ENCODE measurements at places on chromosomes 7 and 10.

- DNase-seq: no peak
Observed at GRCh38 chr7:77245015-77245755, 45.6 kb upstream of the FGL2 start.

GRCh38 chr7:123492485-123492884 is 41.9 kb downstream of the IQUB start:
- no peak for DNase-seq

DNA sequence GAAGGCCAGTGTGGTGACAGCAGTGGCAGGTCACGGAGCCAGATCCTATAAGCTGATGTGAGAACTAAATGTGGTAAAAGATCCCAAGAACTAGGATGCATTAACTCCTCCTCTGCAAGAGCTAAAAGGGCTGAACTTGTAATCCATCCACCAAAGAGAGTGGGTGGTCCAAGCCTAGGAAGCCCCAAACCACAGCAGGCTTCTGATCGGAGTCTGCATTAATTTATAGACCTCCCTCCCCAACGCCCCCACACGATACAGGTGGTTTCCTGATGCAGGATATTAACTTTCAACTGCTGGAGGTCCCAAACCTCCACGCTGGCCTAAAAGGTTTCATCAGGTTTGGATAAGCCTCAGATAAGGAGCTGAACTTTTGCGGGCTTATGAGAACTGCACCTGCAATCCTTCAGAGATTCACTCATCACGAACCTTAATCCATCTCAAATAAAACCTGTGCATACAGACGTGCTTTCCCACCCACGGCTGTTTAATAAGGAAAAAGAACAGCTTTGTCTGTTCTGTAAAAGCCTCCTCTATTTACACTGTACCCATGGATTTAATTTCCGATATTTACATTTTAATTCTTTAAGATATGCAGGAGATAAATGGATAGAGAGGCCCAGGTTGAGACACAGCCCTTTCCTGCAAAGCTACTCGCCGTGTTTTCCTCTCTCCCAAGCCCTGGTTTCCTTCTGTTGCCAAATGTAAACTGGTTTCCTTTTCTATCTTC is 74.9 kb downstream of the GFRA1 start:
- DNase-seq: no peak

GRCh38 chr10:21479570-21480315 is 45.7 kb downstream of the SKIDA1 start:
- no peak for DNase-seq

- peak; percentile 3 for DNase-seq
Observed at GRCh38 chr10:44761076-44761475, 150.1 kb upstream of the TMEM72 start.

- no peak for DNase-seq
Observed at GRCh38 chr10:102467318-102467717, 16.0 kb upstream of the C10orf95 start.

DNA sequence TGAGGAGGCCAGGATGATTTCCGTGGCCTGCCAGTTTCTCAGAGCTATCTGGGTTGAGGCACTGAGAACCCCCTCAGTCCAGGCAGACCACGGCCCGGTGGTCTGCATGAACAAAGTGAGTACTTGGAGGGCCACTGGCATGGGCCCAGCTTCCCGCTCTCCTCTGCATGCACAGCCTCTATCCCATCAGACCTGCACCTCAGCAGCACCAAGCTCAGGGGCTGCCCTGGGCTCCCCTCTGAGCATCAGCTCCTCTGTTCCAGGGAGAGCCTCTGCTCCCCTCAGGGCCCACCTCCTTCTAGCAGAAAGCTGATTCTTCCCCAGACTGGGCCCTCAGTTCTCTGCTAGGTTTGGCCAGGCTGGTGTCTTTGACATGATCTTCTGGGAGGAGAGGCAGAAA is 469.9 kb downstream of the DNAJB6 start:
- no peak for DNase-seq

GRCh38 chr7:129401967-129402860 is 32.0 kb upstream of the STRIP2 start:
- no peak for DNase-seq

GRCh38 chr7:130353196-130353595 is 8.6 kb downstream of the CPA5 start:
- DNase-seq: no peak

DNA sequence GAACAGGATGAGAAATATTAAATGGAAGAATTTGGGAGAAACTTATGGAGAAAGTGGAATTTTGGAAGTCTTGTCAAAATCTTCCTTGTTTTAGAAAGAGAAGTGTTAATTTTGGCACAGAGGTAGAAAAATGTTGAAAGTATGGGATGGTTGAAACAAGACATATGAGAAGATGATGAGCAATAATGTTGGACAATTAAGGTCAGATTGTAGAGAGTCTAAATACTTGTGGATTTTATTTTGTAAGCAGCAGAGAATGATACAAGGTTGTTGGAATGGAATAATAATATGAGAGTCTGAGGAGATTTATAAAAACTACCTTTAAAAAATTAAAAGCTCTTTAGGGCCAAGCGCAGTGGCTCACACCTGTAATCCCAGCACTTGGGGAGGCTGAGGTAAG is 34.6 kb downstream of the PHTF2 start:
- no peak for DNase-seq

GRCh38 chr7:8418629-8419245 is 14.7 kb upstream of the NXPH1 start:
- peak; percentile 82 for DNase-seq

DNA sequence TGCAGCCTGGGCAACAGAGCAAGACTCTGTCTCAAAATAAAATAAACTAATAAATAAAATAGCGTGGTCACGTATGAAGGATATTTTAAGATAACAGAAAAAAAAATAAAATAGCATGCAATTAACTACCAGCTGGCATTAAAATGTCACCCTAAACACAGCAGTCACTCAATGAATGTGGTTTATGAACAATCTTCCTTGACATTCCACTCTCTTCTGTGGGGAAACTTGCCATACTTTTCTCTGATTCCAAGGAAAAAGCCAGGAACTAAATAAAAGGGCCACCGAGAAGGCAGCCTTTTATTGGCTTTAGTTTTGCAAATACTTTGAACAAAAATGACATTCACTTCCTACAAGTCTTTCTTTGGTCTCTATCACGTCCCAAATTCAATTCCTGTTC is 266.6 kb downstream of the PARD3 start:
- no peak for DNase-seq

- no peak for DNase-seq
Observed at GRCh38 chr10:112308125-112308502, 24.9 kb downstream of the TECTB start.

DNA sequence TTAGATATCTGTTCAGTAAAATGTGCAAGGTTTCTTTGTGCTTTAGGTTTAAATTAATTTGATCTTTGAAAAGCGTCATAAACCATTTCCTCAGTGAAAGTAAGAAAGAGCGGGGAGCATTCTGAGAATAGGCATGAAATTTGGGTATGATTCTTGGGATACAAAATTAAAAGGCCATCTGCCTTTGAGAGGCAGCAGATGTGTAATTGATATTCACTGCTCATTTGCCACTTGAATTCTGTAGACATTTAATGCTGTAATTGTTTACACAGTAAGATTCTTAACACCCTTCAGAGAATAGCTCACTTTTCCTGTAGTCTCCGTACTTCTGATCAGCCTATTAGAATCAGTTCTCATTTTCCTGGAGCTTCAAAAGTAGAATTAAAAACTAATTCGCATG is 18.7 kb downstream of the FRMD4A start:
- no peak for DNase-seq

DNA sequence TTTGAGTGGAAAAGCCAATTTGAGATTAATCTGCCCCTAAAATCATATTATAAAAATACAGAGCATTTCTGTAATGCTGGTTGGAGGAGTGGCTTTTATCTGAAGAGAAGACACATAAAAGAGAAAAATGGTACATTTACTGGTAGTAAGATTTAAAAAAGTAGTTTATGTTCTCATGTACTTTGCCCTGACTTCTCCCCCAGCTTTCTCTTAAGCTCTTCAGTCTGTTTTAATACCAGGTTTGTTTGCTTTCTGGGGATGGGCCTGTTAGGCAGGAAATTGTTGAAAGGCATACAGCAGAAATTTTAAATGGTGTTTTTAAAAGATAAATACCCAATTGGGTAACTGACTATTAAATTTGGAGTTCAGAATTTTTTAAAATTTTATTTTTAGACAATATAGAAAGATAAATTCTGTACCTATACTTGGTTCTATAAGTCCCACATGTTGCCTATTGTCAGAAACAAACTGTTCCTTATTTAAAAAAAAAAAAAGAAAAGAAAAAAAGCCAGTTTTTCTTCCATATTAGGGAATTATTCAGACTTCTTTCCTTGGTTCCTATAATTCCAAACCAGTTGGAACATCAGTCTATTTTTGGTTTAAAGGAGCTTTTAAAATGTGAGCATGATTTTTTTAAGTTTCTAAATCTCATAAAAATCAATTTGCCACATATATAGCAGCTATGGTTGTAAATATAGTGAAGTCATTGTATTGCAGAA is 136.6 kb downstream of the ARID5B start:
- DNase-seq: no peak

- DNase-seq: no peak
Observed at GRCh38 chr7:42483886-42484285, 246.9 kb upstream of the GLI3 start.

- DNase-seq: no peak
Observed at GRCh38 chr7:121486590-121486989, 90.5 kb upstream of the FAM3C start.

GRCh38 chr10:14507781-14508180 is 177.1 kb upstream of the FRMD4A start:
- no peak for DNase-seq

DNA sequence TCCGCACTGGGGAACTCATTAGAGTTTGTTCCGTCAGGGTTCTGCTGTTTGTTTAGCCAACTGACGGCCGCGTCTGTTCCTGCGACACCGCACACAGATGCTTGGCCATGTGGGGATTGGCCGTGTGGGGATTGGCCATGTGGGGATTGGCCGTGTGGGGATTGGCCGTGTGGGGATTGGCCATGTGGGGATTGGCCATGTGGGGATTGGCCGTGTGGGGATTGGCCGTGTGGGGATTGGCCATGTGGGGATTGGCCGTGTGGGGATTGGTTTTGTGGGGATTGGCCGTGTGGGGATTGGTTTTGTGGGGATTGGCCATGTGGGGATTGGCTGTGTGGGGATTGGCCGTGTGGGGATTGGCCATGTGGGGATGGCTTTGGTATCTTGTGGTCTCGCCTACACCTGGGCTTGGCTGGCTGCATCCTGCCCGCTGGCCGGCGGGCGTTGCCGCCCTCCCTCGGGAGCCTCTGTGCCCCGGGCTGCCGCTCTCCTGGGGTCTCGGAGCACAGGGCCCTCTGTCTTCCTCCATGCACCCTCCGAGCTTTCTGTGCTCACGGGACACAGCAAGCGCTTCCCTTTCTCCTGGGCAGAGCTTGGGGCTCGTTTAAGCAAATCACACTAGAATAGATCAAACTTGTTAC is 62.5 kb downstream of the NKX6-2 start:
- no peak for DNase-seq

- no peak for DNase-seq
Observed at GRCh38 chr7:22868509-22868908, 45.9 kb upstream of the TOMM7 start.

- no peak for DNase-seq
Observed at GRCh38 chr10:132209130-132209529, 22.4 kb downstream of the DPYSL4 start.

DNA sequence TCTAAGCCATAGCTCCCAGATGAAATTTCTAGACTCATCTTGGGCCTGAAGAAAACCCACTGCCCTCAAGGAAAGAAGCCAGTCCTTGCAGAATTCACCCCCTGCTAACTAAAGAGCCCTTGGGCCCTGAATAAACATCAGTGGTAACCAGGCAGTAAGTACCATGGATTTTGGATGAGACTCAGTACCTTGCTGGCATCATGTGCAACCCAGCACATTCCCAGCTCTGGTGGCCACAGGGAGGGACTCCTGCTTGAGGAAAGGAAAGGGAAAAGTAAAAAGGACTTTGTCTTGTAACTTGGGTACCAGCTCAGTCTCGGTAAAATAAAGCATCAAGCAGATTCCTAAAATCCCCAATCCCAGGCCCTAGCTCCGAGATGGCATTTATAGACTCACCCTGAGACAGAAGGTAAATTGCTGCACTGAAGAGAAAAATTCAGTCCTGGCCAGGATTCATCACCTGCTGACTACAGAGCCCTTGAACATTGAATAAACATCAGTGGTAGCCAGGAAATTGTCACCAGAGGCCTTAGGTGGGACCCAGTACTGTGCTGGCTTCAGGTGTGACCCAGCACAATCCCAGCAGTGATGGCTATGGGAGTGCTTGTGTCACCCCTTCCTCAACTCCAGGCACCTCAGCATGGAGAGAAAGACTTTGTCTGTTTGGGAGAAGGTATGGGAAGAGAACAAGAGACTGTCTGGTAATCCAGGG is 31.2 kb upstream of the SFTPD start:
- DNase-seq: peak; percentile 72

- no peak for DNase-seq
Observed at GRCh38 chr7:22698767-22699166, 28.2 kb upstream of the IL6 start.

DNA sequence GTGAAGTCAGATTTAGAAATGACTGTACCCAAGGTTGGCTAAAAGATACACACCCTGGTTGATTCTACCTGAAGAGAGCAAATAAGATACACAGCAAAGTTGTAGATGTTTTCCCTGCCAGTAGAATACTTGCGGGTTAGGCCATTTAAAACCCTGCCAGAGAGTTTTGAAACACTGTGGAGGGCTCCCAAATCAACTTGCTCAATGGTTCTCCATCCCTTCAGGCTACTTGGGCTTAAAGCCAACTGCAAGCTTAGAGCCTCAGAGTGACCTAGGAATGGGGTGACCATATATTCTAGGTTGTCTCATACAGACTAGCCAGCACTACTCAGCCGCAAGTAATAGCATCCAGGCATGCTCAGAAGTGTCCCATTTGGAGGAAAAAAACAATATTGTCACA is 10.0 kb downstream of the CAV1 start:
- DNase-seq: no peak

- no peak for DNase-seq
Observed at GRCh38 chr7:118312966-118313365, 88.5 kb downstream of the ANKRD7 start.

GRCh38 chr10:103703941-103704919 is 151.1 kb downstream of the SH3PXD2A start:
- peak; percentile 69 for DNase-seq
